ENCODE measurements at places on chromosomes 2 and 18.

GRCh38 chr2:61926531-61927477 lies 21.3 kb downstream of the COMMD1 start:
- DNase-seq = no peak

- DNase-seq = no peak
These were observed 440.4 kb upstream of the CDH20 start for GRCh38 chr18:60892855-60893254.

DNA sequence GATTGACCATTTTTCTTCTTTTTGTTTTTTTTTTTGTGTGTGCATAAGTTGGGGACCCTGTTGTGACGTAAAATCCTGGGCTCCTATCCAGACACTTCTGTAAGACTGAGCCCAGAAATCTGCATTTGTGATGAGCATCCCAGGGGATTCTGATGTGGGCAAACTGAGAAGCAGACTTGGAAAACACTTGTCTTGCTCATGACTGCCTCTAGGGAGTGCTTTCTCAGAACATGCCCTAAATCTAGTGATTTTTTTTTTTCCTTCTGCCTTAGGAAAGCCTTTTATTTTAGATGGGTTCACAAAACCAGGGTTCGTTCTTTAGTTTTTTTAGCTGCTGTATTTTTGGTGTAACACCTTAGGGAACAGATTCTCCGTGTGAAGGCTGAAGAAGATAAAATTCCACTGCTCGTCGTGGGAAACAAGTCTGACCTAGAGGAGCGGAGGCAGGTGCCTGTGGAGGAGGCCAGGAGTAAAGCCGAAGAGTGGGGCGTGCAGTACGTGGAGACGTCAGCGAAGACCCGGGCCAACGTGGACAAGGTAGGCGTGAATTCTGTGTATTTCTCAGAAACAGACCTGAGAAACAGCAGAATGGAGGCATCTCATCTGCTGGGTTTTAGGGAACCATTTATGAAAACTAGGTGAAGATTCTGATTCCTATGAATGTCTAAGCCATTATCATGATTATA lies 36.7 kb downstream of the RALB start:
- no peak for DNase-seq

- no peak for DNase-seq
These were observed 27.1 kb downstream of the DRC1 start for GRCh38 chr2:26428846-26429245.

DNA sequence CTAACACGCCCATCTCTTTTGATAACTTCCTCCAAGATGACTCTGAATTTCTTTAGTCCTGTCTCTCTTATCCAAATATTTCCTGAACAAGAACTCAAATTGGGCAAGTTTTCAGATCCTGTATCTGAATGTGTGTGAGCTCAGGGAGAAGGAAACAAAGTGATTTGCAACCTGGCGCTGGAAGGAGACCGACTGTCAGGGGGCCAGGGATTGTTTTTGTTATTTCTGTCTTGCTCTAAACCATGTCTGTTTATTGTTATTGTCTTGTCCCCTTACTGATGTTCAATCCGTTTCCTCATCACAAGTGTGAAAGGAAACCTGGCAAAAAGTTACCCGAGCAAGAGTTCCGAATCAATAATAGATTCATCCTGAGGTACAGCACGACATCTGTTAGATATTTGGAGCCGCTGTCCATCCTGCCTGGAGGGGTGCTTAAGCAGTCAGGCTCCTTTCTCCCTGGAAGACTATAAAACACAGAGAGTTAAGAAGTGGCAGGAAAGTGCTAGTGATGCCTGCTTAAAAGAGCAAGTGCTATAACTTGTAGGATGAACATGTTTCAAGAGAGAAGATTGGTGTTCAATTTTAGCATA lies 132.5 kb upstream of the OSR1 start:
- no peak for DNase-seq

GRCh38 chr2:18662689-18663088 lies 73.3 kb upstream of the NT5C1B start:
- no peak for DNase-seq

- no peak for DNase-seq
These were observed 9.5 kb downstream of the CAPN14 start for GRCh38 chr2:31207790-31208189.

DNA sequence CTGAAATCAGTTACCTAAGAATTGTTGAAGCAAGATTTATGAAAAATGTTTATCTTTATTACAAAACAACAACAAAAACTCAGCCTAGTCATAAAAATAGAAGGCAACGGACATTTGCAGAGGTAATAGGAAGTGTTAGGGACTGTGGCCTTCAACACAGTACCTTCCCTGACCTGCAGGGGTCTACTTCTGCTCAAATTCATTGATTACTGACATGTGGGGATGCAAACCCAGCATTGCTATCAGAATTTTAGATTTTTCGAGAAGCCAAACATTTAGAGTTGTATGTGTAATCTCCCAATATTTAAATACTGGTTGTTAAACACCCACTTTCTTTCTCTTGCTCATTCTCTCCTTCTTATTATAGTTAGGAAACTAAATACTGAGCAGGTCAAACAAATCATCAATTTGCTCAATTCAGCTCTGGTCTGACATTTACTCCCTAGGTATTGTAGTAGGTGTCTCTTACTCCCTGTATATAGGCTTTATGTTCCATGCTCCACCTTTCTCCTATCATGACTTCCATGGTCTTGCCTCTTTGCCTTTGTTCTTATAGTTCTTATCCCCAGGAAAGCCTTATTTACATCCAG lies 198.5 kb downstream of the UBE2E3 start:
- DNase-seq = no peak

DNA sequence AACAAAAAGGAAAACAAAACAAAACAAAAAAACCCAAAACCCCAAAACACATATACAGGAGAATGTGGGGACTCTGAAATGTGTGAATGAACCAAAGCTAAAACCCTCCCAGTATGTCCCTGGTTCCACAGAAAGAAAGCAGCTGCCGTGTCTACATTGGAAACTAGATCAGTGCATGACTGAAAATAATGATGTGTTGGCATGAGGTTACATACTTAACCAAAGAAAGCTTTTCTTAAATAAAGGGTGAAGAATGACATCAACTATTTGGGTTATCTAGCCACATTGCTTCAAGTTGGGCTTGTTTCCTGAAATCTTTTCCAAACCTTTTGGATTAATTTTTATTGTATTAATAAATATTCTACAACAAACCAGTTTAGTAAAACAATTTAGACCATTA lies 91.9 kb upstream of the FN1 start:
- no peak for DNase-seq

- DNase-seq = peak; percentile 92
These were observed 22.9 kb upstream of the NCKAP5 start for GRCh38 chr2:133591164-133591563.

DNA sequence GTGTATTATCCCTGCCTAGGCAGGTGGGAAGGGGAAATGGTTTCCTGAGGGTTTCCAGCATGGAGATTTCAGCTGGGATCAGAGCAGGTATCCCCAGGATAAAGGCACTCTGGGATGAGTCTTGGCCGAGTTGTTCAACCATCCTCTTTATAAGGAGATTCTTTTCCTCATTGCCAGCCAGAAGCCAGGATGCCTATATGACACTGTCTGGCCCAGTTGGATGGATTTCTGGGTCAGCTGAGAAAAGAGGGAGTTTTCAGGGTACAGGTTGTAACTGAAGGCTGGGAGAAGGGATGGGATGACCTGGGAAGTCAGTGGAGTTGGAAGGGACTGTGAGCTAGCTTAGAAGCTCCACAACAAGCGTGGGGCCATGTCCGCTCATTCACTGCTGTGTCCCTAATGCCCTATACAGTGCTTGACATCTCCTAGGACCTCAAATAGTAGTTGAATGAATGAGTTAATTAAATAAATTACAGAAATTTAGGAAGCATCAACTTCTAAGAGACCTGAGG lies 8.3 kb downstream of the RHOB start:
- no peak for DNase-seq

GRCh38 chr2:39618736-39619135 lies 47.0 kb upstream of the TMEM178A start:
- no peak for DNase-seq

DNA sequence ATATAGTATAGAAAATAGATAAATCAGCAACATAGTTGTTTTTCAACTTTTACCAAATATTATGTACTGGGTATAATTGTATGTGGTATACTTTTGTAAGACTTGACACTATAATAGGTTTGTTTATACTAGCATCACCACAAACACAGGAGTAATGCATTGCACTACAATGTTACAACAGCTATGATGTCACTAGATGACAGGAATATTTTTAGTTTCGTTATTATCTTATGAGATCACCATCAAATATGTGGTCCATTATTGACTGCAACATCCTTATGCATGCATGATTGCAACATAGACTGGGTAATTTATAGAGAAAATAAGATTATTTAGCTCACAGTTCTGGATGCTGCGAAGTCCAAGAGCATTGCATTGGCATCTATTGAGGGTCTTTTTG lies 678.4 kb upstream of the ZNF804A start:
- DNase-seq = no peak

DNA sequence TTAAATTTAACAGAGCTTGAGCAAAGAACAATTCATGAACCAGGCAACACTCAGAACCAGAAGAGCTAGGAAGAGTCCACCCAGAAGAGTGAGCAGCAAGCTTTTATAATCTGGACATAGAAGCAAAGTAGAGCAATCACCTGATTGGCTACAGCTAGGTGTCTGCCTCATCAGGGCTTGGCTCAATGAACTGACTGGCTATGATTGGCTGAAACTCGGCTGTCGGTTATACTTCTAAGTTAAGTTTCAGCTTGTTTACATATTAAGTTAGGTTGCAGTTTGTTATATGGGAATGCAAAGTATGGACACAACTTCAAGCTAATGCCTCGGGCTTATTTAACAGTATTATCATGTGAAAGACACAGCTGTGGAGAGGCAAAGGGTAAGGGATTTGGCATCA lies 63.2 kb upstream of the NABP1 start:
- DNase-seq = no peak

GRCh38 chr2:70753902-70754301 lies 14.1 kb downstream of the ADD2 start:
- DNase-seq = no peak

DNA sequence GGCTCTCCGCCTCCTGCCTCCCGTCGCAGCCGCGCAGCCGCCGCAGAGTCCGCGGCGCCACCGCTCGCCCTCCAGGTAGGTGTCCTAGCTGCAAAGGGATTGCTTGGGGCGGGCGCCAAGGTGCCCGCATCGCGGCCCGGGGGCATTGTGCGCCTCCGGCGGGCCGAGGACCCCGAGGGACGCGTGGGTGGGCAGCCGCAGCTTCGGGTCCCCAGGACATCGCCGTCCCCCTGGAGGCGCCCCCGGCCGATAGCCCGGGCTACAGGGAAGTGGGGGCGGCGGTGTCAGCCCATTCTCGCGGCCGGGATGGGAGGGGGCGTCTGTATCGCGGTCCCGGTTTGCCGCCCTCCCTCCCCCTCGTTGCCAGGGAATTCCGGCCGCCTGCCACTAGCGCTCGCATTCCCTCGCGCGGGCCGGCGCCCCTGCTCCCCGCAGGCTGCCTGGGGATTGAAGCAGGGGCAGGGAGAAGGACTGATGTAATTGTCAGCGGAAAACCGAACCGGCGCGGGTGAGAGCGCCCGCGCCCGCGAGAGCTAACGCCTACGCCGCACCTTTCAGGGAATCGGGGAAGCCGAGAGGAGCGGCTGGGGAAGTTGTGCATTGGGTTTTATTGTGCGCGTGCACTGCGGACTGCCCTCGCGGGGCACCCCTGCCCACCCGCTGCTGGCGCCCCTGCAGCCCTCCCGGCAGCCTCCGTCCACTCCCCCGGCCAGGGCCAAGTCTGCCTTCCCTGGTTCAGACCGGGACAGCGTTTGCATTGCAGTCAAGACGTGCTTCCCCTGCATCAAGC lies 483 bp downstream of the OSBPL6 start:
- DNase-seq = no peak

DNA sequence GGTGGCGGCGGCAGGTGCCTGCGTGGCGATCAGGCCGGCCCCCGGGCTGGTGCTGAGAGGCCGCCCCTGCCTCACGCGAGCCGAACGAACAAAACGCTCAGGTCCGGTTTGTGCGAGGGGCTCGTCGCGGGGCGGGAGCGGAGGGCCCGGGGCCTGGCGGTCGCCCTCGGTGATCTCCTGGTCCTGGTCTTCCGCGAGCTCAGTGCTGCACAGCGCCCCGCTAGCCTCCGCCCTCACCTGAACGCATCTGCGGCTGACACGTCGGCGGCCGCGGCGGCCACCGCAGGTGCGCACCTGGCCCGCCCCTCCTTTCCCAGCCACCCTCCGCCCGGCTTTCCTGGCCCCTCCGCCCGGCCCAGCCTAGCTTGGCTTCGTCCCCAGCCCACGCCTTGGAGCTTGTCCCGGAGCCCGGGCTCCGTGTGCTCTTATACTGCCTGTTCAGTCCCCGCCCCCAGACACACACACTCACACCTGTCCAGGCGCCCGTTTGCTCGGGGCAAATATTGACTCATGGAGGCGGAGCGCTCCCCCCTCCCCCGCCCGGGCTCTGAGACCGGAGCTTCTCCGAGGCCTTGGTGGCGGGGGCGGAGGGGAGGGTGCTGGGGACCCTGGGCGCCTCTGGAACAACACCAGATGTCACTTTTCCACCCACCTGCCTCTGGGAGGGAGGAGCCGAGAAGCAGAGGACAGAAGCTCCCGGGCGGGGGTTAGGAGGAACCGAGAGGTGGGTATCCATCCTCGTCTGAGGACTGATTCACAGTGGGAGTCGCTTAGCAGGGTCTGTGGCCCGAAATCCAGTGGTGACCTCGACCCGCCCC lies 8.6 kb upstream of the CRYBA2 start:
- peak; percentile 98 for DNase-seq

DNA sequence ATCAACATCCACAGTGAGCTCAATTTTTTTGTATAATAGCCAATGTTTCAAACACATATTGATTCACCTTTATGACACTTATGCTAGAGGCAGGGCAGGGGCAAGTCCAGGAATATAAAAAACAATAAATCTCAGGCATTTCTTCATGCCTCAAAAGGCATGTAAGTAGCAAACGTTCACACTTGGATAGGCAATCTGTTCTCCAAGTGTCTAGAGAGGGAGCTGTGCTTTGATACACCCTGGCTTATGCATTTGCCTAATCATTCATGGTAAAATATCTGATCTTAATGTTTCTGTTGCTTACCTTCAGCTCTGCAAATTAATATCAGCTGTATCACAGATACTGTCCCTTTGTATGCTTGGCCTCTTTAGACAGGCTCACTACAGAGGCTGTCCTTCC lies 464.5 kb upstream of the SETBP1 start:
- no peak for DNase-seq

GRCh38 chr18:39450958-39451357 lies 1885.4 kb upstream of the CELF4 start:
- no peak for DNase-seq

DNA sequence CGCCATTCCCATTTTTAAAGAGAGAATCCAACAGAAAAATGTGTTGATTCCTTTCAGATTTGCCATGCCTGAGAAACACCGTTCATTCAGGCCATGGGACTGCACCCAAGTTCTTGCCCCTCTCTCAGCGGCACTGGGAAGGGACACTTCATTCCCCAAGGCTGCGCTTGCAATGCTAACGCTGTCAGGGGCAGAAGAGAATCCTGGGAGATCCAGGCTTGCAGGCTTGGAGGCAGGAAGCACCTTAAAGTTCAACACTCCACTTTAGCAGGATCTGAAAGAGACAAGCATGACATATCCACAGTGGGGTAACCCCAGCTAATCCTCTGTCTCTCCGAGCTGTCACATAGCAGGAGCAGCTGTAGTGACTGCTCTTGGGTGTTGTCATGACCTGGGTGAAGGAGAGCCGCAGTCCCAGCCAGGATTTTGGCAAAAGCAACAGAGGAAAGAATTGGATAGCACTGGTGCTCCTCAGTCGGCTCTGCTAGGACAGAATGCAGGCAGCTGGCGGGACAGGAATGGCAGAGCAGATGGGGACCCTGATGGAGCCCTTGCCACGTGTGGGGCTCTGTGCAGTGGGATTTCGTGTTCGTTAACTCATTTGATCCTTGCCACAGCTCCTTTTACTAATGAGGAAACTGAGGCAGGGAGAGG lies 22.0 kb upstream of the ODC1 start:
- DNase-seq = no peak

- DNase-seq = no peak
These were observed 28.8 kb upstream of the EFEMP1 start for GRCh38 chr2:55952415-55952814.

All from SHP77 (cell line).